Natural killer cell (primary cell): ENCODE measurements at places on chromosomes 1 and 21. TPM values are rescaled to one million over a fixed set of nuclear protein-coding genes. Genes with fewer than 3 reads are reported as not detected.

Gene VAV3
- total RNA-seq, result 96.6 TPM

Gene FAM163A
- not detected for total RNA-seq

Gene SPRR2G
- not detected for total RNA-seq

Gene LAMC2
- total RNA-seq, result not detected

Gene REN
- not detected for total RNA-seq

Gene SLAMF6
- 88.2 TPM for total RNA-seq

Gene ZYG11B
- total RNA-seq, result 7.4 TPM

Gene UBR4
- total RNA-seq, result 178 TPM

Gene AK2
- 64.8 TPM for total RNA-seq

Gene LMOD1
- not detected for total RNA-seq

Gene TSPAN2
- total RNA-seq, result 17.1 TPM

Gene AIM2
- not detected for total RNA-seq

Gene TSSK3
- 3.7 TPM for total RNA-seq

Gene STK40
- 65.3 TPM for total RNA-seq

Gene GFI1
- 42.7 TPM for total RNA-seq

Gene AMPD1
- total RNA-seq, result not detected

Gene PSEN2
- total RNA-seq, result 14.9 TPM

Gene INAVA
- total RNA-seq, result not detected

Gene CYYR1
- total RNA-seq, result not detected

Gene GRIK3
- total RNA-seq, result not detected

Gene ABCA4
- total RNA-seq, result not detected

Gene XCL1
- total RNA-seq, result 16.1 TPM

Gene SLC2A5
- total RNA-seq, result not detected

Gene GRHL3
- total RNA-seq, result not detected

Gene CXADR
- total RNA-seq, result not detected

Gene EPHX1
- total RNA-seq, result 1.1 TPM

Gene NCAM2
- not detected for total RNA-seq

Gene IL19
- not detected for total RNA-seq

Gene IFI16
- 218 TPM for total RNA-seq

Gene FCGR2B
- total RNA-seq, result 12.6 TPM

Gene KIAA0040
- total RNA-seq, result 18.0 TPM

Gene PRDM16
- 0.25 TPM for total RNA-seq

Gene KCNK2
- total RNA-seq, result not detected

Gene MYCL
- 0.70 TPM for total RNA-seq

Gene RPE65
- total RNA-seq, result not detected

Gene U2AF1
- 363 TPM for total RNA-seq

Gene EFNA1
- total RNA-seq, result 1.5 TPM

Gene SLC30A1
- total RNA-seq, result 16.0 TPM

Gene AKR7A3
- total RNA-seq, result 1.5 TPM

Gene DDAH1
- total RNA-seq, result not detected

Gene CFAP45
- 1.3 TPM for total RNA-seq

Gene KLF17
- total RNA-seq, result not detected

Gene PRRX1
- not detected for total RNA-seq

Gene ARHGAP29
- not detected for total RNA-seq

Gene PTGER3
- total RNA-seq, result 21.9 TPM

Gene TMEM52
- total RNA-seq, result 0.41 TPM

Gene ACTL8
- not detected for total RNA-seq
